Stimulated activated CD4-positive, alpha-beta T cell treated with anti-CD3 and anti-CD28 coated beads, Interleukin-2, amount 100 ng/mL, for 24 hours (primary cell): ENCODE measurements at places on chromosomes 16 and 17.

GRCh38 chr17:62705156-62705777 lies 77.8 kb downstream of the MRC2 start:
- no peak for DNase-seq

DNA sequence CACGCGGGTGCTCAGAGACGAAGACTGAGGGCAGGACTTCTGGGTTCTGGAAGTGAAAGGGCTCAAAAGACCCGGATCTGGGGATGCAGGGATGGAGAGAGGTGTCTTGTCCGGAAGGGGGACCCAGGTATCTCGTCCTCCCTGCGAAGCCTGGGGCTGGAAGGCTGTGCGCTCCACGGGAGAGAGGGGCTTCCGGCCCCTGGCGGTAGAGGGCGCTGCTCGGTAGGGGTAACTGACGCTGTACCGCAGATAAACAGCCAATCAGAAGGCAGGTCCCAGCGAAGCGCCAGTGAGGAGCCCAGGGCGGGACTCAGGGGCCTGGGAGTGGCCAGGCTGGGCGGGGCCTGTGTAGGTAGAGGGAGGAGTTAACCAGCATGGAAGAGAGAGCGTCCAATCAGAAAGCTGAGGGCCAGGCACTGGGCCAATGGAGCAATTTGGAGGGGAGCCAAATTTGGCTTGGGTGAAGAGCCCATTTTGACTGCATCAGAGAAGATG lies 804 bp downstream of the TGFB1I1 start:
- peak; percentile 46 for DNase-seq

GRCh38 chr17:34675605-34676004 lies 96.2 kb downstream of the TMEM132E start:
- no peak for DNase-seq

- no peak for DNase-seq
These were observed 92.9 kb downstream of the IRF8 start for GRCh38 chr16:85991856-85992255.

GRCh38 chr17:13129356-13129755 lies 111.5 kb upstream of the ELAC2 start:
- DNase-seq = no peak

DNA sequence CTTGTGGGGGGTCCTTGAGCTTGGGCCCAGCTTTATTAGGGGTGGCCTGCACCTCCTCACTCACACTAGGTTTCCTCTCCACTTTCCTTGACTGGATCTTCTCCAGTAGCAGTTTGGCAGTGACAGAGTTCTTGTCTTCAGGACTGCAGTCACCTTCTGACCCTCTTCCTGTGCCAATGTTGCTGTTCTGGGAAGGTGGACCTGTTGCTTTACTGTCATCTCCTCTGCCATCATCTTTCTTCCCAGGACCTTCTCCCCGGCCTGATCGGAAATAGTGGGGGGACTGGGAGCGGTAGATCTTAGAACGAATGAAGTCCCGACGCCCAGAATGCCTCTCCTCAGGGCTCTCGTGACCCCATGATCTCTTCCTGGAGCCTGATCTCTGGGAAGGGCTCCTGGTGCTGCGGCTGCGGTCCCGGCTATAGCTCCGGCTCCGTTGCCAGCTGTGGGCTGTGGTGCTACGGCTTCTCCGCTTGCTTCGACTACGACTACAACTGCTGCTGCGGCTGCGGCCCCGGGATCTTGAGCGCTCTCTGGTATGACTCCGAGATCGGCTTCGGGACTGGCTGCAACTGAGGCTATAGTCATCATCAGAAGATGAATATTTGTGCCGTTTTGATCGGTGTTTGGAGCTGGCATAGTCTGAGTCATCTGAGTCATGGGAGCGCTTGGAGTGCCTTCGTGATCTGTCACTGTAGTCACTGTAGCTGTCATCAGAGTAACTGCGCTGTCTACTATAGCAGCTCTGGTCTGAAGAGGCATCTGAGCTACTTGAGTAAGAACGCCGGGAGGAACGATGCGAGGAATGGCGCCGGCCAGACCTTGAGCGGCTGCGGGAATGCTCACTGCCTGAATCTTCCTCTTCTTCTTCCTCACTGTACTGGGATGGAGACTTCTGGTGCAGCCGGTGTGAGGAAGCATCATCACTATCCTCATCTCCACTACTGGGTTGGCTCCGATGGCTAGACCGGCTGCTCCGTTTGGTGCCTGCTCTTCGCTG lies 9.5 kb upstream of the ITGA2B start:
- no peak for DNase-seq

- no peak for DNase-seq
These were observed 67.4 kb downstream of the CYB561 start for GRCh38 chr17:63378411-63379375.

GRCh38 chr17:4594931-4595684 lies 10.8 kb downstream of the SMTNL2 start:
- peak; percentile 38 for DNase-seq

DNA sequence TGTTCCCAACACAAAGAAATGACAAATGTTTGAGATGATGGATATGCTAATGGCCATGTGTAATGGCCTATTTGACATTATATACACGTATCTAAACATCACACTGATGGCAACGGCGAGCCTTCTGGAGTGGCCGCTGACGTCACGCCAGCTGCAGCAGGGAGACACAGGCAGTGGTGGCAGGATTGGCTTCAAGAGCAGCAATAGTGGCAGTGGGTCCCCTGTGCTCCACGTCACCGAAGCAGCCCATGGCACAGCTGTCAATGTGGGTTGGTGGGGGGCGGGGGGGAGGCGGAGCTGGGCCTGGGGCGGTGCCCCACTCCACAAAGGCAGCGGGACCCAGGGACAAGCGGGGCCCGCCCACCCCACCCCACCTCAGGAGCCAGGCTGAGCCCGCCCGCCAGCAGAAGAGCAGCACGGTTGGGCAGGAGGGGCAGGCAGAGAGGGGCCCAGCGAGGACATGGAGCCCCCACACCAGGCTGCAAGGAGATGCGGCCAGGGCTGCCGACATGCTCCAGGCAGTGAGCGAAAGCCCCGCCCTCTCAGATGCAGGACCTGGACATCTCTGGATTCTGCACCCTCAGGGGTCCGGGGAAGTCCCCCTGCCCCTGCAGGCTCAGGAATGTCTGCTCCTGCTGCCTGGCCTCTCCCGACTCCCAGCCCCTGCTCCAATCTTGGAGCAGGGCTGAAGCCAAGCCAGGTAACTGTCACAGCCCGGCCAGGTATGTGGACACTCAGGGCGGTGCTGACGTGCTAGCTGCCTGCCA lies 64.6 kb downstream of the USP32 start:
- no peak for DNase-seq

DNA sequence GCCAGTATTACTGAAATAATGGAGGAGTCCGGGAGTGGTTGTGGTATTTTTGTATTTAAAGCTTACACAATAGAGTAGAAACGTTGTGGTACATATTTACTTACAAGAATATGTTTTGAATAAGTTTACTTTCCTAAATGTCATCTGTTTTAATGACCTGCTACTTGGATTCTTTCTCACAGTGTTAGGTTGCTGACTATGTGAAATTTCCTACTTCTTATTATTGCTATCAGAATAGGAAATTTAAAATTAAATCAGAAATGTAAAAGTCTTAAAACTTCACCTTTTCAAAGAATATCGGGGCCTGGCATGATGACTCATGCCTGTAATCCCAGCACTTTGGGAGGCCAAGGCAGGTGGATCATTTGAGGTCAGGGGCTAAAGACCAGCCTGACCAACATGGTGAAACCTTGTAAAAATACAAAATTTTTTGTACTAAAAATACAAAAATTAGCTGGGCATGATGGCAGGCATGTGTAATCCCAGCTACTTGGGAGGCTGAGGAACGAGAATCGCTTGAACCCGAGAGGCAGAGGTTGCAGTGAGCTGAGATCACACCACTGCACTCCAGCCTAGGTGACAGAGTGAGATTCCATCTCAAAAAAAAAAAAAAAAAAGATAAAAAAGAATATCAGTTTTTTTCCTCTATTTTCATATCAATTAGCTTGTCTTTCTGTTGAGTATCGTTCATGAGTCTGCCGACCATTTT lies 77.8 kb downstream of the VMP1 start:
- DNase-seq = no peak

DNA sequence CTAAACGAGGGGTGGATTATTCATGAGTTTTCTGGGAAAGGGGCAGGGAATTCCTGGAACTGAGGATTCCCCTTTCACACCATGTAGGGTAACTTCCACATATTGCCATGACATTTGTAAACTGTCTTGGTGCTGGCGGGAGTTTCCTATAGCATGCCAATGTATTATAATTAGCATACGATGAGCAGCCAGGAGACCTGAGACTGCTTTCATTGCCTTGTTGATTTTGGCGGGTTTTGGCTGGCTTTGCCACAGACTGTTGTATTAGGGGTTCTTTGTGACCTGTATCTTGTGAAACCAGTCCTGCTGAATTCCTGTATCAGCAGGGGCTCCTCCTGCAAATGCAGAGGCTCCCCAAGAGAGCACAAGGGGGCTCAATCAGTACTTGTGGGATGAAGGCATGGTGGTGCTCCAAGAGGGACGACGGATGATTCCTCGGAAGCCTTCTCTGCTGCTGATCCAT lies 104.4 kb upstream of the CACNG5 start:
- no peak for DNase-seq

DNA sequence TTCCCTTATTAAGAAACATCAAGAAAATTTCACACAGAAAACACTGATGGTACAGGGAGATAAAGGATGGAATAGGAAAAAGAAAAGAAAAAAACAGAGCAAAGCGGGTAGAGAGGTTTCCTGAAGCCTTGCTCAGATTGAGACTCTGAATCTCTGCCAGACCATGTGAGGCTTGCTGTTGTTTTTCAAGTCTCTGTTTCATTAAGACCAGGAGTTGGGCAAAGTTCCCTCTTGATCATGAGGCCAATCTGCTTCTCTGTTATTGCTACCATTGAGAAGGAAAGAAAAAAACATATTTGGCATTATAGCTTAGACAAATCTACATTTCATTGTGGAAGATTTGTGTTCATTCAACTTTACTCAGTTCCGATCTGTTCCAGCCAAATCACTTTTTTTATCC lies 201.6 kb upstream of the SOX9 start:
- no peak for DNase-seq

GRCh38 chr17:43479948-43480347 lies 3.8 kb upstream of the DHX8 start:
- DNase-seq = no peak

DNA sequence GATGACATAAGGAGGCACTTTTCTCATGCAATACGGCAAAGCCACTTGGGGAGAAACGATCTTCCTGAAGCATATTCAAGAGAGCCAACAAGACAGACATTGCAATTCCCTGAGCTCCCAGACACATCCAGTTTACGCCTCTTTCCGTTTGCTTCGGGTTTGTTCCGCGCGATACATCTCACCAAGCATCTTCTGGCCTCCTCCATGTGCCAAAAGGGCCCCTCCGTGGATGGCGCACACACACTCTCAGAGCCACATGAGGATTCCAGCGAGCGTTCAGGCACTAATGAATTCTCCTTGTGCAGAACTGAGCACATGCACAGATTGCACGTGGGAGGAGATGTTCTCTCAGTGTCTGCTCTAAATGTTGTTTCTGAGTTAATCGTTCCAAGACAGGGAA lies 146.7 kb upstream of the SHISA6 start:
- DNase-seq = no peak
